Adipocyte (in vitro differentiated cells): ENCODE measurements at places on chromosomes 11 and 22.

DNA sequence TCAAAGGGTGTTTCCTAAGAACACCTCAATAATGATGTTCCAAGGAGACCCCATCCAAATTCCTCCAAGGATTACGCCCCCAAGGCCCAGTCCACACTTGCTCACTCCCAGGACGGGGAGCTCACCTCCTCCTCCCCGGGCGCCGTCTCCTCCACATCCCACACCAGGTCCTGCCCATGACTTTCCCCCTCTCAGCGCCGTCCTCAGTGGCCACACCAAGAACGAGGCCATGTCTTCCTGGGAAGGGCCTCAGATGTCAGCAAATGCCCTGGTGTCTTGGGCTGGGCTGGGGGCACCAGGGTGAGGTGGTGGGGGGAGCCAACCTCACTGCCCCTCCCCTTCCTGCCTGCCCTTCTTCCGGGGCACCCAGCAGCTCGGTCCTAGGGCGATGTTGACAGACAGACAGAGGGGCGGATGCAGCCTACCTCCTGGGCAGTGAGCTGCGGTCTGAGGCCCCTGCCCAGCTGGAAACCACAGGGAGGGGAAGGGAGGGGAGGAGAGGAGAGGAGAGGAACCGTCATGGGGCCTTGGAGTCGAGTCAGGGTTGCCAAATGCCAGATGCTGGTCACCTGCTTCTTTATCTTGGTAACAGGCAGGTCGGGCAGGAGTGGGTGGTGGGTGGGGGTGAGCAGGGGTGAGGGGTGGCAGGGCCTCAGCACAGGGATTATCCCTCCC lies at the start of the genes C11orf21 and TSPAN32:
Gene C11orf21, minus strand, starts transcription at position 288 of the 675 bp plus-strand sequence. Its CDS starts 110 bp downstream, at position 178.
Gene TSPAN32, plus strand, starts transcription at position 383 of the 675 bp plus-strand sequence. Its CDS starts 137 bp downstream, at position 520.
- peak; percentile 23 for DNase-seq

DNA sequence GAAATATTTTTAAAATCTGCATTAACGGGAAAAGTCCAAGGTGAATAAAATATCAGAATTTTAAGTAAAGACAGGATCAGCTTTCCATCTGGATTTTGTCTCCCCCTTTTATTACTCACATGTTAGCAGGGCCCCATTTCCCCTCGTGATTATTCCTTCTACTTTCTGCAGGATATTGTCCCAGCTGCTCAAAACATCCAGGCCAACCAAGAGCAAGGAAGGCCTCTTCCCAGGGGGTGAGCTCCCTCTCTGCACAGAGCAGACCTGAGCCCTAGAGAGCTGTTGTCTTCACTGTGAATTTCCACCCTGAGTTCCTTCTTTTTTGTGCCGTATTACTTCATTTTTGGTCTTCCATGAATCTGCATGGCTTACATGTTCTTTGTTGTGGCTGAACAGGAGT lies 3.7 kb upstream of the TMPRSS13 start:
- no peak for DNase-seq

DNA sequence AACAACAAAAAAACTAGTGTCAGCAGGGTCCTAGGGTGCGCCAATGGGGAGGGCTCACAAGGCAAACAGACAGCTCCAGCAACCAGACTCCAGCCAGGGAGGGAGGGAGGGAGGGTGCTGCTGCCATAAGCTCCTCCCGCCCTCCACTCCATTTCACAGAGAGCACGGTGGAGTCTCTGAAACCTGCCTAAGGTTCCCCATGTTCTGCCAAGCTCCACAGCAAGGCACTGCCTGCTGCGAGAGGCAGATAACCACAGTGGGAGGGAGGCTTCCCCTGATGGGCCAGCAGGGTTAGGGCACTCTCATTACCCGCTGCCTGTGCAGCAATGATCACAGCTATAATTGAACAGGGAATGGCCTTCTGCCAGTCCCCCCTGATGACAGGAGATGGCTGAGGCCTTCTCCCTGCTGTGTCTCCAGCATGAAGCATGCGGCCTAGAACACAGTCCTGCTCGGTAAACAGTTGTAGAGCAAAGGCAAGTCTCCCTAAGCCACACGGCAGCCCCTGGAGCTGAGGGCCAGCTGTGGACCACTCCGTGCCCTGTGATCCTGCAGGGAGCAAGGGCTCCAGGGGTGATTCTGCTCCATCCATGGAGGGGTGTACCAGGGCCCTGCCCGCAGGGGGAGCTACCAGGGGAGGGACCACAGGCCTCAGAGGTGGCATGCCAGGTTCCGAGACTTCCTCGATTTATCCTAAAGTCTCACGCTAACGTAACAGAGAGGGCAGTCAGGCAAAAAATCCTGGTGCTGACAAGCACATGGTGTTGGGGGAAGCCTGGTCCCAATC lies 42.9 kb downstream of the PC start:
- no peak for DNase-seq

DNA sequence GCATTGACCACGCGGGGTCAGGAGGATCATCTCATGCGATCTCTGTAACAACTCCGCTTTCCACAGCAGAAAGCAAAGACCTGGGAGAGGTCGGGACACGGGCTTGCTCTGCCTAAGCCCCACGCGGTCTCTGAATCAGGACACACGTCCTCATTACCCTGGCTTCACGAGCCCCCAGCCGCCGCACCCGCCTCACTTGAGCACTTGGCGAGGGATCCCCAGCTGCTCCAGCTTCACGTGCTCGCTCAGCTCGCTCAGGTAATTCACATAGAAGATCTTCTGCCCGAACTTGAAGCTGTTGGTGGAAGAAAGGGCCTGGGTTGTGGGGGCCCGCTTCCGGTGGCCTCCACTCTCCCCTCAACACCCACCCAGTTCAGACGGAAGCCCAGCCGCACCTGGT lies 19.6 kb downstream of the ARHGAP1 start:
- no peak for DNase-seq

- no peak for DNase-seq
Measured at GRCh38 chr11:14751975-14752407, 108.4 kb downstream of the PDE3B start.

DNA sequence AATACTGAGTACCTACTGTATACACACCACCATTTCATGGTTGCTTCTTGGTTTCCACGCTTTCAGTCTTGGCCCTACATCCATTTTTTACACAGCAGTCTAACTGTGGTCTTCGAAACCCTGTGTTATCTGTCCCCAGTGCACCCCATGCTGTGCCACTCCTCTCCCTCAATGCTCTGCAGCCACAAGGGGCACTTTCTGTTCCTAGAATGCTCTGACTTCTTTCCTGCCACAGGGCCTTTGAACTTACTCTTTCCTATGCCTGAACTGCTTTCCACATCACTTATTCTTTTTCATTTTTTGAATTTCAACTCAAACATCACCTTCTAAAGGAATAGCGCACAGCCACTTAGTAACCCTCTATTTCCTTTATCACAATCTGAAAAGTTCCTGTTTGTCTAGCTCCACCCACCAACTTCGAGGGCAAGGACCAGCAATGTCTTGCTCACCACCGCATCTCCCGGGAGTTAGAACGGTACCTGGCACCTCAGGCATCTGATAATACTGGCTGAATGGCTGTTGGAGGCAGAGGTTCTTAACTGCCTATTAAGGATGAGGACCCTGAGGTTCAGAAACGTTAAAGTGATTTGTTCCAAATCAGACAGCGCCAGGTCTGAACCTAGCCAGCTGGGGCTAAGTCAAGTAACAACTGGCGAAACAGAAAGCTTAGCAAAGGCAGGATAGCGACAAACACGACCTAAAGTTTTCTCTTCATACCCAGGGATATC lies 568 bp downstream of the ALG8 start:
- DNase-seq = peak; percentile 47

DNA sequence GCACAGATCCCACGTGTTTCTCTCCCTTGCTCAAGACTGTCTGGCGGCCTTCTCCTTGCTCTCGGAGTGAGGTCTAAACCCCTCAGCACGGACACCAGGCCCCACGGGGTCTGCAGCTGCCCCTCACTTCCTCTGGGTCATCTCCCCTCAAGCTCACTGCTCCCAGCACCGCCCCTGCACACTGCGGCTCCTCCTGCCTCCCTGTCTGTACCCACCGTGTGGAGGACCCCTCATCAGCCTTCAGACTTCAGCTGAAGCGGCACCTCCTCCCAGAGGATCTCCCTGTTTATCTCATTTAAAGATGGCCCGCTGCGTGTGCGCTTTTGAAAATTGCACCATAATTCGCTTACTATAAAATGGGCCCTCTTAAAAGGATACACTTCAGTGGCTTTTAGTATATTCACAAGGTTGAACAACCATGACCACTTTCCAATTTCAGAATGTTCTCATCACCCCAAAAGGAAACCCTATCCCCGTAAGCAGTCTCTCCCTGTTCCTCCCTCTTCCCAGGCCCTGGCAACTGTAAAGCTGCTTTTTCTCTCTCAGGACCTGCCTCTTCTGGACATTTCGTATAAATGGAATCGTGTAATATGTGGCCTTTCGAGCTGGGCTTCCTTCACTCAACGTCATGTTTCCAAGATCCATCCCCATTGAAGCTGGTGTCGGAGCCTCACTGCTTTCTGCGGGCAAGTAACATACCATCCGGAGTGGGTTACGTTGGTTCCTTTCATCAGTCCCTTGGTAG lies 14.4 kb upstream of the TPCN2 start:
- no peak for DNase-seq

- DNase-seq = no peak
Measured at GRCh38 chr22:45179276-45180049, 15.7 kb downstream of the NUP50 start.

DNA sequence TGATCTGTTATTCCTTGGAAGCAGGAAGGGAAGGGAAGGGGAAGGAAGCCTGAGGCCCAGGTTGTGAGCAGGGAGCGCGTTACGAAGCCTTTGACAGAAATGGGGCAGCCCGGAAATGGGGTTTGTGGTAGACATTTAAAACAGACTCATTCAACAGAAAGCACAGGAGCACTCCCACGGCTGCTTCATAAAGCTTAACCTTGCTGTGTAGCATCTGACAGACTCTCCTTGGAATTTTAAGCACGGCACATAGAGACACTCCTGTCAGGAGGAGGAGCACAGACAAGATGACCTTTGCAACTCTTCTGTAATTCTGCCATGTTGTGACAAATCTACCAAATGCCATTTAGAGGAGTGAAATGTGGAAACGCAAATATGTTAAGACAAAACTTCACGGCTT lies 131.6 kb downstream of the FBXO7 start:
- DNase-seq = no peak
